ENCODE measurements at places on chromosomes 1 and 21. TPM values are rescaled to one million over a fixed set of nuclear protein-coding genes. Genes with fewer than 3 reads are reported as not detected.

Gene TRIM63
- total RNA-seq = not detected

DNA sequence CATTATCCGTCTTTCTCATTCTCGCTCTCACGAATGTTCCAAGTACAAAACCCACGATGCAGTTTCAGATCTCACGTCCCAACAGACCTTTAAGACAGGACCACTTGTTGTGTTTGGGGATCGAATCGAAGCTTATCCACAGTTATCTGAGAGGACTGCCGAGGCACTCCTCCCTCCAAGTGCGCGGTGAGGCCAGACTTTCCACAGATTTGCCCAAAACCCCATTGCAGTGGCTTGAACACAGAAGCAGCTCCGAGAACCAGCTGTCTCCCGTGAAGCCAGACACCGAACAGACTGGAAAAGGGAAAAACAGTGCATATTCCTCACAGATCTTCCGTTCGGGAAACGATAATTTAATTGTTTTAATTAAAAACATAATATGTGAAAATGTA lies 46.5 kb upstream of the COL6A2 start:
- no peak for DNase-seq

DNA sequence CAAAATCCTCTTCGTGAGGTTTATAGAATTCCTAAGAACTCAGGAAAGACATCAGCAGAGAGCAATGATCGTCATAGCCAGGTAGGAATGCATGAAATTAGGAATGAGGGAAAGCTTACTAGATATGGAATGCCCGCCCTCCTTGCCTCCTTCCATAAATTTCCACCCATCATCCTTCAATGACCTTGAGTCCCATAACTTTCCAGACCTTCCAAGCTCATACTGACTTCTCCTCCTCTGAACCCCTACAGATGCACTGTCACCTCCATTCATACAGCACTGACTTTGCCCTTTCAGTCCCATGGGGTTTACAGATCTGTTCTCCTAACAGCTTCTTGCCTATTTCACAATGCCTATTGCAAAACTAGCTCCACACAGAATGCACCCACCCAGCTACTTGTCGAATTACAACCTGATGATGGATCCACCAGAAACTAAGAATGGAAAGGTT lies 23.8 kb upstream of the PPP1R15B start:
- DNase-seq = no peak

Gene PAX7
- not detected for total RNA-seq

Gene NID1
- 81.1 TPM for total RNA-seq

DNA sequence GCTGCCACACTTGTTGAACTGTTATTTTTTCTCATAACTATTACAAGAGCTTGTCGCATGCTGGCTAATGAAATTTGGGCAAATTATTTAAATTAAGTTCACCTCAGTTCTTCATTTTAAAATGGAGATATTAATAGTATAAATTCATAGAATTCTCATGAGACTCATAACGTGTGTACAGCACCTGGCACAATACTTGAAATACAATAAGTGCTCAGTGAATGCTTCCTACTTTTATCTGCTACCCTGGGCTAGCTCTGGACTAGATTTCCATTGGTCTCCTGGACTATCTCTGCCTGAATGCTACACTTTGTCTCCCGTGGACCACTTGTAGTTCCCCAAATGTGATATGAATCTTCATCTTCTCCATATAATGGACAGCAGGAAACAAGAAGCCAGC lies 919 bp downstream of the SLAMF6 start:
- no peak for DNase-seq

DNA sequence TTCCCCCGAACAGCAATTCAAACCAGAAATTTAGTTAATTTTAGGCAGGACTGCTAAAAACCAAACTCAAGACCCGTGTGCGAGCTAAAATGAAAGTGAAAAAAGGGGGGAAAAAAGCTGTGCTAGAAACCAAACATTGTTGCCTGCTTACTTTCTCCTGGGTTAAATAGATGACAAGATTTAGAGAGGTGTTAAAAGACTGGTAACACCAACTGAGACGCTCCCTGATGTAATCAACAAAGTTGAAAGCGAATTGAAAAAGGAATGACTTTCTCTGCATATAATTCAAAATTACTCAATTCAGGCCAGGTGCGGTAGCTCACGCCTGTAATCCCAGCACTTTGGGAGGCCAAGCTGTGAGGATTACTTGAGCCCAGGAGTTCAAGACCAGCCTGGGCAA lies 6.8 kb downstream of the CDCA8 start:
- no peak for DNase-seq

Gene BRINP2
- not detected for total RNA-seq

DNA sequence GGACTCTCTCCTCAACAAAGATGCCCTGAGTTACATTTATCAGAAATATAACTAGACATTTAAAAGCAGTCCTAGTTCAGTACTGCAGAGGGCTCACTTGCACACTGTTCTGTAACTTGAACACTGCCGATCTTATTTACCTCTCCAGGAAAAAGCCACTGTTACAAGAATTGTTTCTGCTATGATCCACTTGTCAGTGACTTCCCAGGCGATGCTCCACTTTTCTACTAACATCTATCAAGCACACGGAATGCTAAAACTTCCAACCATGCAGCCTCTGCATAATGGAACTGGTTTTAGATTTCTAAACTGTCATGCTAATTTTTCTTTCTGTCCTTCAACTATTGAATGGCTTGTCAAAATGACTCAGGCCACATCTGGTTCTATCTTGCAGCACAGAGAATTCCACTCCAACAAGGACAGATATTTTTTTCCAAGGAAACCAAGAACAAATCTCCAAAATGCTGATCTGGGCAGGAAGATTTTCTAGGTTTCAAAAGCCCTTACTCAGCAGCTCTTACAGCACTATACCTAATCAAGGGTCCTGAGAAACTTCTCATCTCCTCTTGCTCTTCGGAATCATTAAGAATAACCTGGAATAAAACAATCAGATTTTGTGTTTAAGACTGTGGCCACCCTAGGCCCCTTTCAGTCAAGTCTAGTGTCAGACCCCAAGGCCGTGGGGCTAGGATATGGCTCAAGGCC lies 9.9 kb downstream of the SEC16B start:
- DNase-seq = no peak

DNA sequence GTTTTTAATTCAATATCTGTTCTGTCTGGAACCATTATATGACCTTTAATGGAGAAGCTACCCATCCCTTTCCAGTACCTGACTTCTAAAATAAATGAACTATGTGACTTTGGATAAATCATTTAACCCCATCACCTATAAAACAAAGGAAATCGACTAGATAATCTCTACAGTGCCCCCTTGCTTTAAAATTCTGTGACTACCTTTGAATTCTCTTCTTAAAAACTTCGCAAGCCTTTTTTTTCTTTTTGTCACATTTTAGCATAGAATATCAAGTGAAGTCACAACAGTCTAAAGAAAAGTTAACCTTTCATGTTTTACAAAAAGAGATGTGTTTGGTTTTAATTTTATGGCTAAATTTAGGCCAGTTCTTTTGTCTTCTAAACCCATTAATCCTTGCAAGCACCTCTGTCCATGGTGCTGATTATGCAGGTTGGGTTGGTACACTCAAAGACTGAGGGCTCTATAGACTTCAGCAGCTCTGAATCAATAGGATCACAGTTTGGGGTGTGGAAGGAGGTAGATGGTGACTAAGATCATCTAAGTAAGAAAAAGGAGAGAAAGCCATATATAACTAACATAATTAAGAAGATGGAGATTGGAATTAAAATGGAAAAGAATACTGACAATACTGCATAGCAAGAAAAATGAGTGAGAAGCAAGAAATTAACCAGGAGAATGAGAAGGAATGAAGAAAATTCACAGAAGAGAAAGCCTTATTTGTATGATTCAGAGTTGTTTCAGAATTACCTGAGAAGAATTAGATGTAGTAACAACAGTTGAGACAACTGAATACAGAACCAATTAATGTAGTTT lies 59.2 kb downstream of the TBX15 start:
- DNase-seq = no peak

DNA sequence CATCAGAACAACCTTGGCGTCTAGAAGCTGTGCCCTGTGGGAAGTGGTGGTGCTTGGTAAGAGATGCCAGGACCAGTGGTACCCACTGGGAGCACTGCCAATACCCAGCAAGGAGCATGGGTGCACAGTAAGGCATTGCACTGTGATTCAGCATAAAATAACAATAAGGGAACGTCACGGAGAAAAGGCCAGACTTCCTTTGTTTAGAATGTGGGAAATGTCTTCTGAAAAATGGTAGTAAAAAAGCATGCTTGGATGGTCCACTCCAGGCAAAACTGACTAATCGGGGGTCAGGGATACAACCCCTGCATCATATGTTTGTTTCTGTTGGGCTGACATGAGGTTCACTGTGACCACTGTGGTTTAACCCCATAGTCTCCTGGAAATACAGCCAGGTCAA lies 14.7 kb downstream of the METTL18 start:
- DNase-seq = no peak

Gene RAB7B
- total RNA-seq = 10.7 TPM

- DNase-seq = no peak
These were observed 120.1 kb downstream of the BACH1 start for GRCh38 chr21:29418813-29419212.

DNA sequence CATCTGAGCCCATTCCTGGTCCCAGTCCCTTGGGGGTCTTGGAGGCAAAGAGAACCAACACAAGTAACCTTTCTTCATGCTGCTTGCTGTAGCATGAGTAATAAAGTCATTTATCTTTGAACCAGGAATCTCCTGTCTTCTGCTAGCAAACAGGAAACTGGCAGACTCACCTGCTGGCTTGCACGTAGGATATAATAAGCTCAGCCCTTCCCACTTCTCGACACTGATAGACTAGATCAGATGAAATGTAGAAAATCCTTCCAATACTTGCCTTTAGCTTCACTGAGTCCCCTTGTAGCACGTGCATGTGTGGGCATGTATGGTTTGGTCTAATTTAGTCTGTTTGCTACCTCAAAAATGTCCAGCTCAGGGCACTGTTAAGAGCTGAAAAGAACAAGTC lies 6.5 kb upstream of the TFF2 start:
- DNase-seq = no peak

DNA sequence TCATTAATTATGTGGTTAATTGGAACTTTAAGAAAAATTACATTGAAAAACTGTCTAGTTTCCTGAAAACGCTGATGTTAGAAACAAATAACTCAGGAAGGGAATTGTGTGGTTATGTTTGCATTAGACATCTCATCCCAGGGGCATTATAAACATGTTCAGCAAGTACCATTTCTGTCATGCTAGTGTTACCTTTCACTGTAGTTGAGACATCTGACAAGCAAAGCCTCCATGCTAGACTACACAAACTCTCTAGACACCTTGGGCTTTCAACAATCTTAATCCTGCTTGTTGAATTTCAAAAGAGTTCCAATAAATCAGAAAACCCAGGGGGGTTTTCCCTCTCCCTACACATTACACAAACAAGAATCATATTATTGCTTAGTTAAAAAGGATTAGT lies 536.8 kb downstream of the KCNT2 start:
- no peak for DNase-seq

GRCh38 chr21:41526478-41527087 lies 18.6 kb upstream of the TMPRSS2 start:
- DNase-seq = no peak

Gene KCNK2
- total RNA-seq = not detected

Gene LCE1B
- total RNA-seq = not detected

- DNase-seq = no peak
These were observed 146.7 kb downstream of the KAZN start for GRCh38 chr1:14745001-14745720.

DNA sequence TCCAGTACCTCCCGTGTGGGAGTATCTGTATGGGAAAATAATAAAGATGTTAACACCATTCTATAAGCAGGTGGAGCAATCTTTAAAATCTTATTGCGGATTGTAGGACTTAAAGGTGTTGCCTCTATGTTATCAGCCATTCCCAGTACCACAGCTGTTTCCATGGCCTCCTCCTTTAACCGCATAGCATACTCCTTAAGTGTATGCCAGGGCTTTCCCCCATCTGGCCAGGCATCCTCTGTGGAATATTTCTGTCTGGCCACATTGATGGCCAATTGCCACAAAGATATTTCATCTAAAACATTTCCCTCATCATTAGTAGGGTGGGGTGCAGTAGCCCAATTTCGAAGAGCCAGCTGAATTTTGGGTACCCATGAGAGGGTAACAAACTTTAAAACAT lies 7.3 kb upstream of the STUM start:
- DNase-seq = no peak

- peak; percentile 93 for DNase-seq
These were observed at the start of gene MTARC2 for GRCh38 chr1:220748089-220748934. TSS of gene MTARC2 (plus strand) at chr1:220748322. CDS start at chr1:220748532, 210 bp downstream.

DNA sequence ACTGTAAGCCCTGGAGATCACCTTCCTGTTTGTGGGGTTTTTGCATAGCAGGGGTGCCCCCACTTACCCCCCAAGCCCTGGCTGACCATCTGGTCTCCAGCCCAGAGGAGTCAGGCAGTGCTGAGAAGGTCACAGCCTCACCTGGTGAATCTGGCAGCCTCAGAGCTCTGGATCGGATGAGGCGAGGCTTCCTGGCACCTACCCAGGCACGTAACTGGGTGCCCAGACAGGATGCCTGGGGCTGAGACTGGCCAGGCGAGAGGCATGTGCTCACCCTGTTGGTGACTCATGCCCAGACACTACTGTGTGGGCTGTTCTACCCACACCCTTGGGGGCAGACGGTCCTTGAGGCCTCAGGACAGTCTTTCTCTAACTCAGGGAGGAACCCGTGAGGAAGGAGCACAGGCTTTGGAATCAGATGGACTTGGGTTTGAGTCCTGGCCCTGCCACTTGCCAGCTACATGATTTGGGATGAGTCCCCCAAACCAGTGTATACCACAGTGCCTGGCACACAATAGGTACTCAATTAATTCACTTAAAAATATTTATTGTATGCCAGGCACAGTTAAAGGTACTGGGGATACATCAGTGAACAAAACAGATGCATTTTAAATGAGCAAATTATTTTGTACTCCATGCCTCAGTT lies 15.1 kb upstream of the PADI3 start:
- no peak for DNase-seq

GRCh38 chr1:157096881-157097280 lies 2.7 kb downstream of the ETV3L start:
- DNase-seq = no peak

- DNase-seq = no peak
These were observed 33.7 kb downstream of the RAB3B start for GRCh38 chr1:51956528-51957509.

- DNase-seq = no peak
These were observed 19.3 kb upstream of the TBX19 start for GRCh38 chr1:168261390-168261789.

All from upper lobe of left lung (tissue), 6 donors.